Left hindlimb (tissue), 1 donor: ENCODE measurements at places on chromosomes 12 and 14.

DNA sequence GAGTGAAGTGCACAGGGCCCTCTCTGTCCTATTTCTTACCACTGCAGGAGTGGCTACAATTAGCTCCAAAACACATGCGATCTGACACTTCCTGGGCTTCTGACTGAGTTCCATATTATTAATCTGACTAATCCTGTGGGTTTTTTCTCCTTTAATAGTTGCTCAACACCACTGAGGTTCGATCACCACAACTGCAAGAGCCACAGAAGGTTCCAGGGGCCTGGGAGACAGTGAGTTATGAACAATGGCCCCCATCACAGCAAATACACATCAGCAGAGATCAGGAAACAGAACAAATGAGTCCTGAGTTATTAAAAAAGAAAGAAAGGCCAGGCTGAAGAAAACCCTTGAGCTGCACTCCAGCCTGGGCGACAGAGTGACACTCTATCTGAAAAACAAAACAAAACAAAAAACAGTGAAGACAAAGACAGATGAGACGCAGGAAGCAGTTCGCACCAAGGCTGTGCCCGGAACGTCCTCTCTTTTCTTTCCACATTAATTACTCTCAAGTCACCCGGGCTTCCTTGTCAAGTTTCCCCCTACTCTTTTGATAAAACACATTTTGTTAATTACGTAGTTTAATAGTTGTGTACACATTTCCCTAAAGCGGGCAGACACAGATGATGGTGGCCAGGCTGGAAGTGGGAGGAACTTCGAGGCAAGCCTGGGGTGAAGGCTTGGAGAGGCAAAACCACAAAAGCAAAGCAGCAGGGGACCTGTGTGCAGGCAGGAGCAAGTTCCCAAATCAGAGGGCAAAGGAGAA is 42.7 kb downstream of the CDC42BPB start:
- DNase-seq = no peak

DNA sequence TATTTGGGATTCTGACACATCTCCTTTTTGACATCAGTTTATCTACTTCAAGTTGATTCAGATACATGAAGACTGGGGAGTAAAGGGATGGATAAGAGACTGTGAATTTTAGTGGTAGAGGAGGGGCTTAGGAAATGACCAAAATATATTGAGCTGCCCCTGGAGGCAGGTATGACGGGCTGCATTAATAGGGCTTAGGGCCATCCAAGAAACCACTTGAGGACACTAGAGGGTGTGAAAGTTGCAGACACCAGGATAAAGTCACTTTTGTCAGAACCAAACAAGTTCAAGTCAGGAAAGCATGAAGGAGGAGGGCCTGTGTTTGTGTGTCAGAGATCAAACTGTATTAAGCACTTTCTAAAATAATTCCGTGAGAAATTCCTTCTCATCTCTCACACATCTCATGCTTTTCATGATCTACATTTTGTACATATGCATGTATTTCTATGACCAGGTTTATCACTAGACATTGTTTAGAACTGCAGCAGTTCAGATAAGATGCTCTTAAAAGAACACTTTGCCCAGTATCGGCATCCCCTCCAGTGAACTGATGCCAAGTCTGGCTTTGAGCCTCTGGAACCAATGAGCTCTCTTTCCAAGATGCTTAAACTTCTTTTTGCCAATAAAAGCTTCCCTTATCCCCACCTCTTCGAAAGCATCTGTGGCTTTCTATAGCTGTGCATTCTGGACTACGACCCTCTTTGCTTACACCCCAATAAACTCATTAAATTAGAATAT is 136.9 kb downstream of the SLC38A1 start:
- no peak for DNase-seq

DNA sequence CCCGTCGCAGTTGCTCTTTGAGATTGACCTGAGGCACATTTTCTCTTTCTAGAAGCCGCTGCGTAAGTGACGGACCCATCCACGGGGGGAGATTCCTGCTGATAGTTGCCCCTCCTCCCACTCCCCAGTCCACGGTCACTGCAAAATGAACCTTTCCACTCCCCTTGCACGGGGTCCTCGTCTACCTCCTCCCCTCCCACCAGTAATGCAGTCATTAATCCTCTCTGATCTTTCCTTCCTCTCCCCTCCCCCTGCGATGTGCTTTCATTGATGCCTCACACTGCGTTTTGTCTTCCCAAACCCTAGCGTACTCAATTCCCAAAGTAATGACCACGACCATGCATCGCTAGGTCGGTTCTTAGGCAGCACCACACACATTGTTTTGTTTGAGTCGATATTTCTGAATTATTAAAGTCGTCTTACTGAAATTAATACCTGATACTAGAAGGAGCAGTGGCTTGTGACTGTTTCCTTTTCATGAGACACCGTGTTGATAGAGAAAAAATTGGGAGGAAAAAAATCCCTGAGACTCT is 857 bp downstream of the ETNK1 start:
- peak; percentile 68 for DNase-seq

DNA sequence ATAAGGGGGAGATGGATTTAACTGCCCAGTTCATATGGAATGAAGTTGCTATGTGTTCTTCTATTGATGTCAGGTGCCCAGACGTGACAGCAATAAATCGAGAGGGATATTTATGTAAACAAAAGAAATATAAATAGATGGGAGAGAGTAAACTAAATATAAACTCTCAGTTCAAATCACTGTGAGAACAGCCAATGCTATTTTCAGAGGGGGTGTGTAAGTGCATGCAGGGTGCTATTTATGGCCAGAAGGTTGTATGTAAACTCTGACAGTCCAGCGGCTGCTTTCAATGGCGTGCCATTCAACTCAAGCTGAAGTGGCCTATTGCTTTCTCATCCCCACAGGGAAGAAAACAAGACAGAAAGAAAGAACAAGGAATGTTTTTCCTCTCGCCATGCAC is 127.2 kb downstream of the KCNA5 start:
- DNase-seq = no peak

DNA sequence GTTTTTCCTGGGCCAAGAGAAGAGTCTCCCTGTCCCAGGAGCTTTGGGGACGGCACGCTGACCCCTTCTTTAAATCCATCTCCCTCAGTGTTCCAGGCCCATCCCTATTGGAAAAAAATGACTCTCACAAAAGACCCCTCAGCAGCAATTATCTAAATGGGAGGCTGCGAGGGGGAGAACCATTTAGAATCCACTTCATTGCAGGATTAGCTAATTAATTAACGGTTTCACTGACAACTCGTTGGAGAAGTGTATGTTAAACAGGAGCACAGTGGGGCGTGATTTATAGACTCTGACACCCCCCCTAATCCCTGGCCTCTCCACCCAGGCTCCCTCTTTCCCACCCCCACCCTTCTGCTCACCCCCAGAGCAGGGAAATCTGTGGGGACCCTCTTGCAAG is 162.8 kb upstream of the LHX5 start:
- DNase-seq = no peak

DNA sequence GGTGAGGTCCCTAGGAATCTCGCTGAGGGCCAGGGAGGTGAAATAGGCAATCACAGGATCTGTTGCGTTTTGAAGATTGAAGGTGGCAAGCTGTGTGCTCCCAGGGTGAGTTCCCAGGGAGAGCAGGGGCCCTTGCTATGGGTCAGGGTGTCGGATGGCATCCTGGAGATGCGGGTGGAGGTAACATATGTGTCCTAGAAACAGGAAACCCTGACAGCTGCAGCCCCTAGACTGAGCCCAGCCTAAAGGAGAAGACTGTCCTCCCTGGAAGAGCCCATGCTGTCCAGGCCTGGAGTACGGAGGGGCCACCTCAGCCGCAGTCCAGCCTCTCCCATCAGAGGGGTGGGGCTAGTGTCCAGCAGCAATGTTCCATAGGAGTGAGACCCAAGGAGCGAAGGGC is 194.2 kb downstream of the NTF3 start:
- no peak for DNase-seq

DNA sequence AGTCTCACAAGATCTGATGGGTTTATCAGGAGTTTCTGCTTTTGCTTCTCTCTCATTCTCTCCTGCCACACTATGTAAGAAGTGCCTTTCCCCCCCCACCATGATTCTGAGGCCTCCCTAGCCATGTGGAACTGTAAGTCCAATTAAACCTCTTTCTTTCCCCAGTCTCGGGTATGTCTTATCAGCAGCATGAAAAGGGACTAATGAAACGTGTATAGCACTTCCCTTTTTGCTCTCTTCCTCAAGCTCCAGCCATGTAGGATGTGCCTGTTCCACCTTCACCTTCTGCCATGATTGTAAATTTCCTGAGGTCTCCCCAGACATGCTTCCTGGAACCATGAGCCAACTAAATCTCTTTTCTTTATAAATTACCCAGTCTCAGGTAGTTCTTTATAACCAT is 7.0 kb upstream of the CRACR2A start:
- DNase-seq = no peak

GRCh38 chr12:11901701-11902524 is 168.8 kb upstream of the BCL2L14 start:
- DNase-seq = no peak

DNA sequence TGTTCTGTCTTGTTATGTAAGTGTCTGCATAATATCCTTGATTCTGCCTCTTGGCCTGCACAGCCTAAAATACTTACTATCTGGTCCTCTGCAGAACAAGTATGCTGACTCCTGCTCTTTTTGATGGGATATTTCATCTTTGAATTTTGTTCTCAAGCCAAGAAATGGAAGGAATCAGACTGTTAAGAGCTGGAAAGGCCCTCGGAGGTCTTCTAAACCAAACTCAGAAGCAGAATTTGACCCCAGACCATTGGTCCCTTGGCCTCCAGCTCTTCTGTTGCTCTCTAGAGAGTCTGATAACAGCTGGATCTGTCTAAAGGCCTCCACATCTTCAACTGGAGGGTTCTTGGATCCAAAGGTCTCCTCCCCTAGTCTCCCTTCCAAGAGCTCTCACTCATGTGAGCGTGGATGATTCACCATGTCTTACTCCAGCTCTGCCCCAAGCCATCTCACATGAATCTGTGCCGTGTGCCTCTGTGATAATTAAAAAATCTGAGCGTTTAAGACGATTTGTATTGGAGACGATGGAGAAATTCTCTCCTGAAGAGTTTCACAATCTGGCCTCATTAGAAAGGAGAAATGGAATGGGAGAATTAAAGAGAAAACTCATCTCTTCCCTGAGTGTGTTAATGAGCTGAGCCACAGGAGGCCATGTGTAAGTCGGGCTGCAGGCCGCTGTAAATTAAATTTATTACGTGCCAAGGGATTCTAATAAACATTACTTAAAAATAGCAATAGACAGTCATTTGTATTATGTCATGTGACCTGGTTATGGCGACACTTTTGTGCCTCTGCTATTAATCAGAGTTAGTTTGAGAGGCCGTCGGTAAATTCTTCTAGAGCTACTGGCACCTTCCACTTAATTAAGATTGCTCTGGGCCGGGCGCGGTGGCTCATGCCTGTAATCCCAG is 15.4 kb upstream of the PRIMA1 start:
- DNase-seq = no peak

GRCh38 chr12:117158911-117159553 is 31.2 kb downstream of the FBXO21 start:
- DNase-seq = no peak

DNA sequence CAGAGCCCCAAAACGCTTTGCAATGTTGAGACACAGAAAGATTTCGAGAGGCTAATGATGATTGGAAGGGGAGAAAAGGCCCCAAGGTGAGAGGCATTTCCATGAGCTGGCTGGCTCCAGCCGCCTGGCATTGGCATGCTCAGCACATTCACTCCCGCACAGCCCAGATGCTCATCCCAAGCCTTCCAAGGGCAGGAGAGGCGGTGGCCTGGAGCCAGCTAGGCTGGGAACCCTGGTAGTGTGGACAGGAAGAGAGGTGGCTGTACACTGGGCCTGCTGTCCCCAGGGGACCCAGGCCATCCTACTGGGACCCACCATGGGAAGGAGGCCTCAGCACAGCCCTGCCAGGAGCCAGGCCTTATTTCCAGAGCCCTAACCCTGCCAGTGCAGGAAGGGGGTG is 72.2 kb downstream of the SPTB start:
- no peak for DNase-seq

DNA sequence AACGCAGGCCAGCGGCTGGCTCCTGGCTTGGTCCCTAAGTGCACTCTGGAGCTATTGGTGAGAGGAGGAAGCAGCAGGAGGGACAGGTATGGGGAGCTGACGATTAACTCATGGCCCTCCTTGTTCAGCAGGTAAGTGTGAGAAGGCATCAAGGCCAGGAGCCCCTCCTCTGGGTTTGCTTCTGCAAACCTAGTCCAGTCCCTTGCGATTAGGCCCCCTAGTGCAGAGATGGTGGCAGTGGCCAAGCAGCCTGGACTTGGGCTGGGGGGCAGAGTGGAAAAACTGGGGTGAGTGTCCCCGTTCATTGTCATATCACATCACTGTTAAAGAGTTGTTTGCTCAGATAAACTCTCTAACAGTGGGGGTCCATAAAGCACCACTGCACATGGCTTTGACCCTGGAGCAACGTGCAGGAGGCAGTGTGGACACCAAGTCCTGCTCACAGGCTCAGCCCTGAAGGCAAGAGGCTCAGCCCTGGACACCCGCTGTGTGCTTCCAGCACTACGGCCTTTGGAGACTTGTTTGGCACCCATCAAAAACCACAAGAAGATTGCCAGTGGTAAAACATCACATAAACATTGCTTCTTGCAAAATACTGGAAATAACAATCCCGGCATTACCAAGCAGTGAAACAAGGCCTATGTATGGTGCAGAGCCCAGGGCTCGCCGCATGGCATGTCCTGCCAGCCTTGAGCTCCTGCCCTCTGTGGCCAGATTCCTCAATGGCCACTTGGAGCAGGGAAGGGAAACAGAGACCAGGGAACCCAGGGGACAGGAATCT is 184.3 kb upstream of the RTL1 start:
- DNase-seq = no peak

DNA sequence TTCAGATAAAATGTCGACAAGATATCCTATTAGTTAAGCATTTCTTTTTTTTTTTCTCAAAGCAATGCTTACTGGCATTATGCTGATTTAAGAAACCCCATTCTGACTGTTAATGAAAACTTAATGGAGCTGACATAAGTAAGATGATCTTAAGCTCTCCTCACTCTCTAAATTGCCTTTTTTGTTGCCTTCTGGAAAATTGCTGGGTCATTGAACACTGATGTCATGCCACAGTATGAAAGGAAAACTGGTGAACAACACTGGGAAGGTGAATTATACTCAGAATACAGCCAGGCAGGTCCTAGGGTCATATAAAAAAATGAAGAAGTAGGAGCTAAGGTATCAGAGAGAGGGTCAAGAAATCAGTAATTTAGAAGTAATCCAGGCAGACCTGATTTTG is 179.9 kb downstream of the BTG1 start:
- DNase-seq = no peak

DNA sequence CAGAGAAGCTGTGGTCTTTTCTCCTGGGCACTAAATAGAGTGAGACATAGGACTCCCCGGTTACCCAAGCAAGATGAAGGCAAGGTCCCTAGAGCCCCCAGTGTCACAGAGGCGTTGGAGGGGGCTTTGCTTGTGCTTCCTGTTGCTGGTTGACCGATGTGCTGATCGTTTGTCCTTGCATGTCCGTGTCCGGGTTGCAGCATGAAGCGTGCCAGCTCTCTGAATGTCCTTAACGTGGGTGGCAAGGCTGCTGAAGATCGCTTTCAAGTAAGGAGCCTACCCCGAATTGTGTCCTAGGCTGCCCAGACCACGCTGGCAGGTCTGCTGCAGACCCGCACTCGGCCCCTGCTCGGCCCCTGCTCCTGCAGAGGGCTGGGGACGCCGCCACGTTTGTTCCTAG is 23.1 kb downstream of the XRCC3 start:
- DNase-seq = no peak

GRCh38 chr12:92107621-92108131 is 38.0 kb downstream of the BTG1 start:
- no peak for DNase-seq
